ENCODE measurements at places on chromosomes 1 and 21. TPM values are rescaled to one million over a fixed set of nuclear protein-coding genes. Genes with fewer than 3 reads are reported as not detected.

GRCh38 chr1:235910357-235911299, 43.9 kb upstream of the LYST start:
- DNase-seq = peak; percentile 93

DNA sequence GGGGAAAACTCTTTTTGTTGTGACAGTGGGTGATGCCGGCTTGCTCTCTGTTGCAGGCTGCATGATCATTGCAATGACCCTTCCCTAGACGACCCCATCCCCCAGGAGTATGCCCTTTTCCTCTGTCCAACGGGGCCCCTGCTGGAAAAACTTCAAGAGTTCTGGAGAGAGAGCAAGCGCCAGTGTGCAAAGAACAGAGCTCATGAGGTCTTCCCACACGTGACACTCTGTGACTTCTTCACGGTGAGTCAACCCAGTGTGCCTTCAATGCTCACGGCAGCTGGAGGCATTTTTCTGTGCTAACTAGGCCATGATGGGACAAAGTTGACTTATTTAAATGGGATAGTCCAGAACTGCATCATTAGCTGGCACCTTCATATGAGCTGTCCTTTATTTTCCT, 5.7 kb downstream of the UBASH3A start:
- DNase-seq = no peak

- DNase-seq = no peak
These were observed 3.6 kb upstream of the PTGS2 start for GRCh38 chr1:186683652-186684410.

- DNase-seq = no peak
These were observed 62.8 kb upstream of the BCL9 start for GRCh38 chr1:147478521-147478920.

DNA sequence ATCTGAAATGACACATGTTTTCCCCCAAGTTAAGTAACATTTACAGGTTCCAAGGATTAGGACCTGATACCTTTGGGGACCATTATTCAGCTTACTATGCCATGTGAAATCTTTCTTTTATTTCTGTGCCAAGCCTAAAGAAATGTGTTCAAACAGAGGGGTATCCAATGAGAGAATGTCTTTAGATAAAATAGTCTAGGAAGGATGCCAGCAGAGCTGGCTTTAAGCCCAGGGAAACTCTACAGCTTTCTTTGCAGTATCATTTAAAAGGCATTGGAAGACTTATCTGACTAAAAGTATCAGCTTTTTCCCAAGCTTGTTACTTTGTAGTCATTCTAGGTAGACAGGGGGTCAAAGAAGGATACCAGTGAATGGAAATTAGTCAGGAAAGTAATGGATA, 860.4 kb downstream of the PLA2G4A start:
- DNase-seq = no peak

- DNase-seq = no peak
These were observed 21.7 kb downstream of the TMEM53 start for GRCh38 chr1:44652445-44653106.

DNA sequence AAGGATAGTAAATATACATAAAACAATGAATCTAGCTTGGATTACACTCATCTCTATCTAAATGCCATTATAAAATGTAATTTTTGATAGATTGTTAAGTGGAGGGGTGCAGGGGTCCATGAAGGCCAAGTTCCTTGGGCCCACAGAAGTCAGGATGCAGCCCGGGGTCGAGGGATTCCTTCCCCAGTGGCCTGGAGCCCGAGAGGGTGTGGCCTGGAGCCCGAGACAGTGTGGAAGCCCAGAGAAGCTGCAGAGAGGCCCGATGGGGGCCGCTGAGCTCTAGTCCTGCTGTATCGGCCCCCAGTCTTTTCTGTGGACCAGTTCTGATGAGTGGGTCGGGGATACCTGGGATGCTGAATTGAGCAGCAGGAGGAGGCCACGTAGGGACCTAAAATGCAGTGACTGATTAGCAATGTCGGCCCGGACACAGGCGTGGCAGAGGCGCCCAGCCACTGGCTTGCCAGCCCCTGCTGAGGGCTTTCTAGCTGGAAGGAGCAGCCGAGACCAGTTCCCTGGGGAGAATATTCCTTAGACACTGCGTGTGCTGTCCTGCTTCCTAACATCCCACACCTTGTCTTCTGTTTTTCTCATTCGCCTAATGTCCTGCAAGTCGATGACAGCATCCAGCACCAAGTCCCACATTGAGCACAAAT, 38.9 kb downstream of the UMODL1 start:
- no peak for DNase-seq

DNA sequence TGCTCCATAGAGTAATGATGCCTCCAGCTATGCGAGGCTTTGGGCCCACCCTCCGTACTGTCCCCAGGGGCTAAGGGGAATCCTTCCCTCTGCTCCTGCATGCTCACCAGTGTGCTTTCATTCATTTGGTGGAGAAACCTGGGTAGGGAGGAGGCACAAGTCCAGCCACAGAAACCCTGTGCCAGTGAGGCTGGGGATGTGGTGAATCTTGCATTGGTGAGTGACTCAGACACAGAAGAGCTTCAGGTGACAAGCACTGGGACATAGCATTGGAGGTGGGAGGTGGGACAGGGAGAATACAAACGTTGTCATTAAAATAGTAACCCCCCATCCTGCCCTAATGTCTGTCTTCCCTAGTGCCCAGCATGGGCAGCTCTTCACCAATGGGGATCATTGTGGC, 5.2 kb downstream of the FCGR2A start:
- no peak for DNase-seq

GRCh38 chr1:29181413-29182225, at the start of gene SRSF4:
Gene SRSF4 (minus strand): TSS chr1:29181900. CDS start chr1:29181752, 148 bp downstream.
- DNase-seq = peak; percentile 94

- no peak for DNase-seq
These were observed 78.7 kb downstream of the DDR2 start for GRCh38 chr1:162710780-162711465.

DNA sequence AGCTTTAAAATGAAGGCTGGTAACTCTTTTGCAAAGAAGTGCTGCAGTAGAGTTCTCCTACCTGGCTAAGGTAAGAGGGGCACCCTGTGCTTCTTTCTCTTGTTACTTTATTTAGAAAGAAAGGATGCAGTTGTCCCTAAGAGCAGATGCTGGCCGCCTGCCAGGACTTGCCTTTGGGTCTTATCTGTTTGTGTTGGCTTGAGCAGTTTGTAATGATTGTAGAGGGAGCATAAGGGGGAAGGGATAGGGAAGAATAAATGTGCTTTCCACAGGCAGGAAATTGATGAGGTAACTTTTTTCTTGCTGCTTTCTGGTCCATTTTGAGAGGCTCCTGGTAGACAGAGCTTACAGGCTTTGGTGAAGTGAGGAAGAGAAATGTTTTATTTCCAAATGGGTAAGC, 229.6 kb downstream of the HHAT start:
- DNase-seq = no peak

- no peak for DNase-seq
These were observed 42.8 kb upstream of the PPP2R5A start for GRCh38 chr1:212242288-212242984.

DNA sequence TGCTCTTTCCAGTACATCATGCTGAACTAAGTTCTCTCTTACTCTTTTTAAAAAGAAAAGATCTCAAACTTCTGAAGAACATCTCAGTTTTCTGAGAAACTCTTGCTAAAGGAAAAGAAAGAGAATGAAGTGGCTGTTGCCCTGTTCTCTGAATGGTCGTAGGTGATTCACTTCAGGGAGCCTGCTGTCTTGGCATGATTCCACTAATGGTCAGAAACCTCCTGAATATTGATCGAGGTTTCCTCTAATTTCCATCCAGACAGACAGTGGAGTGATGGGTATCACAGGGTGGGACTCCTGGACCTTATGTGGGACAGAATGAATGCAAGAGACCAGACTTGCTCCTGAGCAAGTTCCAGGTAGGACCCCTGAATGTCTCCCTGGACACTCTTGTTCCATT, 2.5 kb downstream of the FCRL2 start:
- no peak for DNase-seq

DNA sequence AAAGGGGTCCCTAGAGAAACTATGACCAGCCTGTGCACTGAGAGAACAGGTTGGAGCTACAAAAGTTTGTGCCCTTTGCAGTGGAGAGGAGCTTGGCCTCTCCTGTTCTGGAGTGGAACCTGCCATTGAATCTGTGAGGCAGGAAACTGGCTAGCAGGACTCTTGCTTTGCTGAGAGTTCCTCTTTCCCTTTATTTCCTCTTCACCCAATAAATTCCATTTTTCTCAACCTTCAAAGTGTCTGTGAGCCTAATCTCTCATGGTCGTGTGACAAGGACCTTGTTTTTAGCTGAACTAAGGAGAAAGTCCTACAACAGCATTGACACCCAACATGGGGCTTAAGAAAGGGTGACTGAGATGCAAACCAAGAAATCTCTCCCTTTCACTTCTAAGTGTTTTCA, 42.7 kb upstream of the FASLG start:
- DNase-seq = no peak

DNA sequence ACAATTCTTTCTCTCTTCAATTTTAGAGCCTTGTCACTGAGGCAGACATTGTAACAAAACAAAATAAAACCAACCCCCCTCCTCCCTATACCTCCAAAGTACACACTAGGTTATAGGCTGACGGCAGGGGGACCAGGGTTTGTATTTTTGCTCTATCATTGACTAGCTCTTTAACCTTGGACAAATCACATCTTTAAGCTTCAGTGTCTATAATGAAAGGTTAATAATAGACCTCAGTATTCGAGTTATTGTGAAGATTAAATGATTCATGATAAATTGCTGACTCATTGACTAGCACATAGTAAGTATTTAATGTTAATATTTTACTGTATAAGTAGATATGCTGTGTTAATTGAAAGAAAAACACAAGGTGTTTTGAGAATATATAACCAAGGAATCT, 1267.6 kb upstream of the ADGRL2 start:
- DNase-seq = no peak

DNA sequence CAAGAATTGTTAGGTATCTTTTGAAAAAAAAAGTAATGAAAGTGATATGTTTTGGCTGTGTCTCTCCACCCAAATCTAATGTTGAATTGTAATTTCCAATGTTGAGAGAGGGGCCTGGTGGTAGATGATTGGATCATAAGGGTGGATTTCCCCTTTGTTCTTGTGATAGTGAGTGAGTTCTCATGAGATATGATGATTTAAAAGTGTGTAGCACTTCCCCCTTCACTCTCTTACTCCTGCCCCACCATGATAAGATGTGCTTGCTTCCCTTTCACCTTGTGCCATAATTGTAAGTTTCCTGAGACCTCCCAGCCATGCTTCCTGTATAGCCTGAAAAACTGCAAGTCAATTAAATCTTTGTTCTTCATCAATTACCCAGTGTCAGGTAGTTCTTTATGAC, 70.7 kb downstream of the XCL2 start:
- DNase-seq = no peak

PADI1 gene
- 0.37 TPM for total RNA-seq

KRTAP11-1 gene
- total RNA-seq = not detected

RGS4 gene
- total RNA-seq = not detected

DPYD gene
- 1.7 TPM for total RNA-seq

TIMM17A gene
- total RNA-seq = 100 TPM

ADGRL2 gene
- total RNA-seq = 0.20 TPM

CHI3L2 gene
- not detected for total RNA-seq

Data from HCT116 (cell line).